ENCODE measurements at places on chromosomes 6 and 20.

DNA sequence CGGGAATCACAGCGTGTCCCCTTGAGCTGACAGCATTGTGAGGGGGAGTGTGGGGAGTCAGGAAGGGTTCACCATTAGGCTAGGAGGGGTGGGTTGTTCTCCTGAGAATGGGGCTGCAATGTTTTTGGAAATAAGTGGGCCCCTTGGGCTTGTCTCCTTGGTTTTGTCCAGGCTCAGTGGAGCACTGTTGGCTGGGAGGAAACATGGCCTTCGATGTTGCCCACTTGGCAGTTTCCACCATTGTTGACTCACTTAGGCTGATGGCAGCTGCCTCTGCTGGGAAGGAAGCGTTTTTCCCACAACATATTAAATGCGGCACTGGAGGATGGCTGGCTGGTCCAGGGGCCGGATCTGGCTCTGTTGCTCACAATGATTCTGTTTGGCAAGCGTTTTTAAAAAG, 512.1 kb downstream of the QKI start:
- DNase-seq = no peak

DNA sequence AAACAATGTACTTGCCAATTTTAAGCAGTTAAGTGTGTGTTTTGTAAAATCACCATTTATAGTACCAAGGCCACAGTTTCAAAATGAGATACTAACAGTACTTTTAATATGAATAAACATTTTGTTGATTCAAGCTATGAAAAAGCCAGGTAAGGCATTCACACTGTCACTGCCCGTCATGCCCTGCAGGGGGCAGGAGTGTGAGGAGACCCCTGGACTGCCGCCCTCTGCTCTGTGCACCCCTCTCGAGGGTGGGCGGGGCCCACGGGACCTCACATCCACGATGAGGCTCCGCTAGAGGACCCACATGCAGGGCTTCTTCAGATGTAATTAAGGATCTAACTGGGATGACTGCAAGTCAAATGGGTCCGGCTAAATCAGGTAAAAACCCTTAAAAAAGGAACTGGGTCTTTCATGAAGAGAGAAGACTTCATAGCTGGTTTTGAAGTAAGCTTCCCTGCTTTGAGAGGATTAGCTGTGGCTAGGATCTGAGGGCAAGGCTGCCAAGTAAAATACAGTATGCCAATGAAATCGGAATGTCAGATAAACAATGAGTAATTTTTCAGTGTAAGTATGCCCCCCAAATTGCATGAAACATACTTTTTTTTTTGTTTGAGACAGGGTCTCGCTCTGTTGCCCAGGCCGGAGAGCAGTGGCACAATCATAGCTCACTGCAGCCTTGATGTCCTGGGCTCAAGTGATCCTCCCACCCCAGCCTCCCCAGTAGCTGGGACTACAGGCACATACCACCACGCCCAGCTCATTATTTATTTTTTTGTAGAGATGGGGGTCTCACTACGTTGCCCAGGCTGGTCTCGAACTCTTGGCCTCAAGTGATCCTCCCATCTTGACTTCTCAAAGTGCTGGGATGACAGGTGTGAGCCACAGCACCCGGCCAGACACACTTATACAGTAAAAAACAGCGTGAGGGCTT, 18.7 kb downstream of the DIDO1 start:
- DNase-seq = no peak

DNA sequence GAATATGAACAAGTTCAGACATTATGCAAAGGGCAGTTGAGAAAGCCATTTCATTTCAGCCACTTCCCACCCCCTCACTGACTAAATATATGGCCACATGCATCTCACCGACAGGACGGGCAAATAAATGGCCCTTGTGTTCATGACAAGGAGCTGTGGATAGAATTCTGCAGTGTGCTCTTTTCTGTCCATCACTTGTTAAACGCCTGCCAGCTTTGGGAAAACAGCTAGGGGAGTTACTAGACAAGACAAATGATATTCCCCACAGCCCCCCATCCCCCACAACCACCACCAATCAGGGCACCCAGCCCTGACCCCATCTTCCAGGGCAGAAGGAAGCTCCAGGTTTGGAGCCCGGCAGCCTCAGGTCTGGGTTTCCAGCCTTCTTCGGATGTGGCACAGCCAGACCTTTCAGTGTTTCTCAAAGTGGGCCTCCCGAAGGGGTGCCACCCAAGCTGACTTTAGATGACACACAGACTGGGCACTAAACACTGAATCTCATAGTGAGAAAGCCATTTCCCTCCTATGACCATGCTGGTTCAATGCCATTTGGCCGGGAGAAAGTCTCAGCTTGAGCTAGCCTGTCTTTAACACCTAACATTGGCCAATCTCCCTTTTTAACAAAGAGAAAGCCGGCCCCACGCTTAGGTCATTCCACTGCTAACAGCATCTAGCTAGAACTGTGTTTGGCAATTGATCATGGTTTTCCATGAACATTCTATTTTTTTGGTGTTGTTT, 4.0 kb upstream of the RIPOR3 start:
- DNase-seq = no peak

- DNase-seq = no peak
Measured at GRCh38 chr20:219290-220115, 7.6 kb upstream of the DEFB129 start.

GRCh38 chr6:39402239-39402751, 79.8 kb upstream of the KCNK16 start:
- DNase-seq = no peak

GRCh38 chr6:44704240-44705150, 317.0 kb downstream of the CDC5L start:
- DNase-seq = no peak

GRCh38 chr6:5085648-5086293, 630 bp downstream of the PPP1R3G start:
- peak; percentile 32 for DNase-seq

DNA sequence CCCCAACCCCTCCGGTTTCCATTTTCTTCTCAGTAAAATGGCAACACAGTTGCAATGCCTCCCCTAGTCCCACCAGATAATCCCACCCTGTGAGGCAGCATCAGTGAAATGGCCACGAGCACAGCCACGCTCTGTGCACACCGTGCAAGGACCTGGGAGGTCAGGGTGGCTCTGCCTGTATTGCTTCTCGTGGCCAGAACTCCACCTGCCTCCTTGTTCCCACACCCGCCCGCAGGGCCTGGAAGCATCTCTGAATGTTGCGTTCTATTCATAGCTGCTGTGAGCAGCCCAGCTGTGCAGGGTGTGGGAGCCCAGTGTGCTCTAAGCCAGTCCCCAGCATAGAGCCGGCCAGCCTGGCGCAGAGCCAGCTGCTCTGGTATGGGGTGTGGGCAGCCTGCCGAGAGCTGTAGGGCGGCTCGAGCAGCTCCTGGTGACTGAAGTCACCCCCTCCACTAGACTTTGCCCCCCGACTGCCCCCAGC, 161.1 kb downstream of the DLL1 start:
- no peak for DNase-seq

DNA sequence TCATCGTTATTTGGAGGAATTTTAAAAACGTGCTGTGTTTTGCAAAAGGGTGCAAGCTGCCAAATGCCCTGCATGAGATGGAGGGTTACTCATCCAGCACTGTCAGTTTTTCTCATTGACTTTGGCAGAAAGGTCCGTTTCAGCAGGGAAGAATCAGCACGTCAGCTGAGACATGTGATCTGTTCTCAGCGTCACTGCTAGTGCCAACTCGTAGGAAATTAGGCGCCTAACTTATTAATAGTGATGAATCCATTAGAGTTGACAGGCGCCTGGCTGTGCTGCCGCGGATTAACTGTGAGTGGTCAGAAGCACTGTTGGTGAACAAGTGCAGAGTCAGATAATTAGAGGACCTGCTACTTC, 175.5 kb upstream of the FOXQ1 start:
- no peak for DNase-seq

- no peak for DNase-seq
Measured at GRCh38 chr20:6421321-6422248, 298.8 kb upstream of the FERMT1 start.

- no peak for DNase-seq
Measured at GRCh38 chr20:51740838-51741237, 27.4 kb downstream of the ATP9A start.

GRCh38 chr6:110049696-110050439, 71.8 kb downstream of the GPR6 start:
- DNase-seq = no peak

All from inflammatory macrophage treated with lipopolysaccharide for 4 hours (primary cell).